ENCODE measurements at places on chromosomes 16 and 17. TPM values are rescaled to one million over a fixed set of nuclear protein-coding genes. Genes with fewer than 3 reads are reported as not detected.

IGF2BP1 gene
- total RNA-seq = 1.6 TPM

PITPNM3 gene
- total RNA-seq = 2.2 TPM

PRRT2 gene
- 0.27 TPM for total RNA-seq

GRIN2A gene
- total RNA-seq = under 0.01 TPM

MYH2 gene
- not detected for total RNA-seq

PIK3R6 gene
- not detected for total RNA-seq

EVPL gene
- not detected for total RNA-seq

CA5A gene
- not detected for total RNA-seq

KCNJ16 gene
- total RNA-seq = under 0.01 TPM

HOXB1 gene
- total RNA-seq = not detected

AIPL1 gene
- total RNA-seq = not detected

ABCC11 gene
- 0.09 TPM for total RNA-seq

TEX19 gene
- under 0.01 TPM for total RNA-seq

GAST gene
- not detected for total RNA-seq

CDK5R1 gene
- 1.0 TPM for total RNA-seq

TERB1 gene
- total RNA-seq = under 0.01 TPM

Measured in endothelial cell of coronary artery (primary cell).